ENCODE measurements at places on chromosomes 2 and 18. TPM values are rescaled to one million over a fixed set of nuclear protein-coding genes. Genes with fewer than 3 reads are reported as not detected.

MAPK4 gene
- total RNA-seq, result 1.6 TPM

HOXD3 gene
- 15.7 TPM for total RNA-seq

XRCC5 gene
- total RNA-seq, result 84.4 TPM

ARHGEF4 gene
- 16.8 TPM for total RNA-seq

CAPN14 gene
- 0.16 TPM for total RNA-seq

C2orf81 gene
- not detected for total RNA-seq

- DNase-seq, result no peak
Observed at GRCh38 chr2:177467646-177468045, 75.1 kb downstream of the AGPS start.

DNA sequence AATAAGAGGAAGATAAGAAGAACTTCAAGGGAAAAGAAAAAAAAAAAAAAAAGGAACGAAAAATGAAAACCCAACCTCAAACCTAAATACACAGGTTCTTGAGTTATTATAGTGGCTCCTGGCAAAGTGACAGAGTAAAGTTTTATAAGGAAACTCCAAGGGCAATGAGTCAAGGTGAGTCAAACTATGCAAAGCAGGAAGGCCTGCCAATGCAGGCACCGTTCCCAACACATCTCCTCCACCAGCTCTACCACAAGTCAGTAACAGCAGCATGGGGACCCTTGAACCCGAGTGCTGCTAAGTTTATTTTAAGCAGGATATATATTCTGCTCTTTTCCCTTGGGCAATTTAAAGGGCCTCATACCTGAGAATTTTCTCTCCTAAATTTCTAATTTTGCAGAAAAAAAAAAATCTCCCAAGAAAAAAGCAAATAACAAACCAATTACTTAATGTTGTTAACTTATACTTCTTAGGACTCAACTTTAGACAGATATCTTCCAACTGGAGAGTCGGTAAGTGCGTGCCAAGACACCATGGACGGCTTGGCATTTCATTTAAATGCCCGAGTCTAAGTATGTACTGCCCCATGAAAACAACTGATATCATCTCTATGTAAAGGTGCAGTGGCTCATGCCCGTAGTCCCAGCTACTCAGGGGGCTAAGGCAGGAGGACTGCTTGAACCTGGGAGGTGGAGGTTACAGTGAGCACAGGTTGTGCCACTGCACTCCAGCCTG lies 75.7 kb upstream of the TFCP2L1 start:
- peak; percentile 49 for DNase-seq

- no peak for DNase-seq
Observed at GRCh38 chr18:54169431-54170403, 54.8 kb downstream of the MBD2 start.

DNA sequence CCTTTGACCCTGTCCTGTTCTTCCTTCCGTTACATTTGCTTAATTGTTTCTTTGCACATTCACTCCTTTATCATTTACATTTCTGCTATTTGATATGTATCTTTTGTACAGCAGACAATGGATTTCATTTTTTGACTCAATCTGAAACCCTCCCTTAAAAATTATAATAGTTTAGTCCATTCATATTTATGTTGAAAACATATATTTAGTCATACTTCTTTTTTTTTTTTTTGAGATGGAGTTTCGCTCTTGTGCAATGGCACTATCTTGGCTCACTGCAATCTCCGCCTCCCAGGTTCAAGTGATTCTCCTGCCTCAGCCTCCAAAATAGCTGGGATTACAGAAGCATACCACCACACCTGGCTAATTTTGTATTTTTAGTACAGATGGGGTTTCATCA lies 95.3 kb upstream of the TGFA start:
- no peak for DNase-seq

- DNase-seq, result peak; percentile 93
Observed at GRCh38 chr2:7031547-7032245, 114.5 kb downstream of the RNF144A start.

GRCh38 chr18:79136742-79137141 lies 67.5 kb downstream of the ATP9B start:
- DNase-seq, result no peak

- DNase-seq, result no peak
Observed at GRCh38 chr2:108364676-108365297, 13.0 kb upstream of the SULT1C4 start.

DNA sequence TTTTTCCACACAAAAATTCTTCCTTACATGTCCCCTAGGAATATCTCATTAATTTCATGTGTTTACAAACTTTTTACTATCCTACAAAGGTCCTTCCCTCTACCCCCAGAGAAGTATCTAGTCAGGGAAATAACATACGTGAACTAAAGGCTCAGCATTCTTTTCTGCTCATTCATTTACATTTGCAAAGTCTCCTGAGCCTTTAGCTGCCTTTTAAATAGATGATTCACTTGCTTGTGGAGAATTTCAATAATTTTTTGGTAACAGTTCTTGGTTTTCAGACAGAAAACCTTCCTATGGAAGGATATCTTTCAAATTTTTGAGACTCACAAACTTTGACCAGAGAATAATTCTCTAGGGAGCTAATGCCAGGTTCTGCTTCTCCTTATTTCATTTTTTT lies 81.5 kb upstream of the RMDN2 start:
- no peak for DNase-seq
